Activated T-cell treated with anti-CD3 and anti-CD28 coated beads for 4 hours (primary cell): ENCODE measurements at places on chromosomes 7 and 10.

DNA sequence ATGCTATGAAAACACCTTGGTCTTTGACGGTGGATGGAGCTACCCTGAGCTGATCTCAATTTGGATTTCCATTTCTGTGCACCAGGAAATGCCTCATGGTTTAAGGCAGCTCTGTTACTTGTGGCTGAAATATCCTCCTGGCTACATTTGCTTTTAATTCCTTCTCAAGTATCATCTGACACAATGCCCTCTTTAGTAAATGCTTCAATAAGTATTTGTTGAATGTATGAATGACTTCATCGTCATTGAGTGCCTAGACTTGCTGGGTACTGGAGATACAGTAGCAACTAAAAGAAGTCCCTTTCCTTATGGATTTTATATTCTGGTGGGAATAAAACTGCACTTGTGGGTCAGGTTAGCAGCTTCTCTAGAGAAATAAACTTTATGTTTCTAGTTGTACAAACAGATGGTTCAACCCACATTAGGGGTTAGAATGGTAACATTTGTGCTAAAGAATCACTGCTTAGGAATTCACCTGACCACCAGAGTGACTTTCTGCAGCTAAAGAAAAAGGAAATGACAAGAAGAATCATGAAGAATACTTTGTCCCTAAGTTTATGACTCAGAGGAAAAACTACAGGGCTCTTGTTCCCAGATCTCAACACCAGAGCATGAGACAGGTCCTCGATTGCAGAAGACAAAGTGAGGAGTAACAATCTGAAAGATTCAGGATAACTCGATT, 21.8 kb upstream of the SMNDC1 start:
- DNase-seq = no peak

DNA sequence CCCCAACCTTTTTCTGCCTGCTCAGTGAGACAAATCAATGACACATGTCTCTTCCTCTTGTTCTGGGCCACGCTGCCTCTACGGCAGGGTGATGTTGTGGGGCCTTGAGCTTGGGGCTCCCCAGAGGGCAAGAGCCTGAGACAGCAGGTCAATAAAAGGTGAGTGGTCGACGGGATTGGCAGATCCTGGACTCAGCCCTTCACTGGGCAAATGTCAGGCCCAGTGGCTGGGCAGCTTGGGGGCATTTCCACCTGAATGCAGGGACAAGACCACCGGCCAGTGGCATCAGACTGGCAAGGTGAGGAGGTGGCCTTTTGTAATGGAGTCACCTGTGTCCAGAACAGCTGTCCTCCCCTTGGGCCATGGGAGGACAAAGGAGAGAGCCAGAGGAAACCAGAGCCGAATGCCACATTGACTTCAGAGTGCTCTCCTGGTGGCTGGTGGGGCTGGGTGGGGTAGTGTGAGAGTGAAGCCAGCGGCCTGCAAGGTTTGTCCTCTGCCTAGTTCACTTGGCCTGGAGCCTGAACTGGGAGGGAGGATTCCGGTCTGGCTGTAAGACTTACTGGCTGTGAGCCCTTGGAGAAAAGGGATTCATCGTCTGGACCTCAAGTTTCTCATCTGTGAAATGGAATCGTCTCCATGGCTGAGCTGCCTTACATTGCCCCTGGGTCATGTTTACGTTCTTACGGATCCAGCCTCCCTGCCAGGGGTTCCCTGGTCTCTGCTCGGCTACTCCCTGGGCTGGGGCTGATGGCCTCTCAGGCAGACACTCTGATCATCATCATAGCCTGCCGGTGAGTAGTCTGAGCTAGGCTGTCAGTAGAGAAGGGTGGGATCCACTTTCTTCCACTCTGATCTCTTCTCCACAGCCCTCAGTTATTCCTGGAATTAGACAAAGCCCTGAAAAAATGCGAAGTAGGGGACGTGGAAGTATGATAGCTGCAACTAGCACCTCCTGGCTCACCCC, 25.4 kb upstream of the CRHR2 start:
- no peak for DNase-seq

- no peak for DNase-seq
Observed at GRCh38 chr7:148849393-148850098, 34.5 kb downstream of the EZH2 start.

GRCh38 chr10:55704950-55705349, 656.1 kb downstream of the ZWINT start:
- no peak for DNase-seq

DNA sequence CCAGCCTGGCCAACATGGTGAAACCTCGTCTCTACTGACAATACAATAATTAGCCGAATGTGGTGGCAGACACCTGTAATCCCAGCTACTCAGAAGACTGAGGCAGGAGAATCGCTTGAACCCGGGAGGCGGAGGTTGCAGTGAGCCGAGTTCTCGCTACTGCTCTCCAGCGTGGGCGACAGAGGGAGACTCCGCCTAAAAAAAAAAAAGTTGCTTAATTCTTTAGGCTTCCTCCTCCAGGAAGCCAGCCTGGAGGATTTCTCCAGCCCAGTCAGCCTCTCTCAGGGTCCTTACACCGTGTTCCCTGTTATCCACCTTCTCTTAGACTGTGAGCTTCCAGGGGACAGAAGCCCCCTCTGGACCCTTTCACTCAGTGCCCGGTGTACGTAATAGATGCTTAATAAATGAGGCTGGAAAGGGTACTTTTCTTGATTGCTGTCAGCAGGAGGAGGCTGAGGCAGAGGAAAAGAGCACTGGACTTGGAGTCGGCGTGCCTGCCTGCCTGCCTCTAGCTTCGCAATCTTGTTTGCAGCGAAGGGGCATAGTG, 16.4 kb upstream of the NODAL start:
- no peak for DNase-seq

DNA sequence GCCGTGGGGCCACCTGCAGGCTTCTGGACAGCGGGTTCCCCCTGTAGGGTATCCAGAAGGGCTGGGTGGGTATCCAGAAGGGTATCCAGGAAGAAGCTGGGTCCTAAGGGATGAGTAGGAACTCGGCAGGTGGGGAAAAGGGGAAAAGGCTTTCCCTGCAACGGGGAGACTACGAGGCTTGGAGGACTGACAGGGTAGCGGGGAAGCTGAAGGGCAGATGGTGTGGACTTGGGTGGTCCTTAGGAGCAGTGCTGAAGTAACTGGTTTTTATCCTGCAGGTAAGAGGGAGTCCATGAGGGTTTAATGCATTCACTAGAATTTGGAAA, 525 bp downstream of the UBE2D4 start:
- DNase-seq = no peak

DNA sequence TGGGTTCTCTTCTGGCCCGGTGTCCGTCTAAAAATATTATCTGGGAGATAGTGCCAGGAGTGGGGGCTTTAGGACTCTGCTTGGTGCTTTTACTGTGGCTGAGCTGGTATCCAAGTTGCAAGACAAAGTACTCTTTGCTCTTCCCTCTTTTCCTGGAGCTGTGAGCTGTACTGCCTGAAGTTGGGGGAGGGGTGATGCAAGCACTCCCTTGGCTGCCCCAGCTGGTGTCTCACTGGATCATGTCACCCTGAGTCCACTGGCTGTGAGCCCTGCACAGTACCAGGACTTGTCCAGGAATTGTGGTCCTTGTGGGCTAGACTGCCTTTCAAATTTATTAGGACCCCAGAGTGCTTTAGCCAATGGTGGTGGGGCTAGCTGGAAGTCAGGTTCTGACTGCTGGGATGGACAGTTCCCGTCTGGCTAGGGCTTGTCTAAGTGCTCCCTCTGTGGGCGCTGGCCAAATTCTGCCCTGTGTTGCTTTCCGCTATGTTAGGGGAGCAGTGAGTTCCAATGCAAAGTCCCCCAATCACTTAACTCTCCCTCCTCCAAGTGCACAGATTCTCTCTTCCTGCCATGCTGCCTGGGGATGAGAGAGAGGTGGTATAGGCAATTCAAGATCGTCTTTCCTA, 13.1 kb downstream of the CC2D2B start:
- no peak for DNase-seq

DNA sequence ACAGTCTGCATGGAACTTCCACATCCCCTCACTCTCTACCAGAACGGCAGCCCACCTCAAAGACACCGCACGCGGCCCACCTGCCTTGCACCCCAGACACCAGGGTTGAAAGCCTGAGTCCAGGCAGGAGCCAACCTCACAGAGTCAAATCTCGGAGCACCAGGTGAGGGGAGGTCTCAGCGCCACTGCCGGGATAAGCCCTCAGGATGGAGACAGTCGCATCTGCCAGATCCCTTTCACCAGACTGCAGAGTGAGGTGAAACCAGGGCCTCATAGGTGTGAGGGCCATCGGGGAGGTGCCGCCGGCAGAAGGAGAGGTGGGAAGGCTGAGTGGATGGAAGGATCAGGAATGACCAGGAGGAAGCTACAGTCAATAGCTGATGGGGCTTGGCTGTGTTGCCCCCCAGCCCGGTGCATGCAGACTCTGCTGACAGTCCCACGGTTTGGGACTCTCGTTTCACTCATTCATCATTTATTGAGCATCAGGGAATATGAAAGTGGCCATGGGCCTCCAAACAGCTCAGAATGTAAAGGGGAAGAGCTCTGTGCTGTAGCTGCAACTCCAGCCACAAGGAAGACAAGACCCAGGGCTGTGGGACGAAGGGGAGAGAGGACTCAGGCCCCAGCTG, 315.0 kb downstream of the PTPRN2 start:
- no peak for DNase-seq

DNA sequence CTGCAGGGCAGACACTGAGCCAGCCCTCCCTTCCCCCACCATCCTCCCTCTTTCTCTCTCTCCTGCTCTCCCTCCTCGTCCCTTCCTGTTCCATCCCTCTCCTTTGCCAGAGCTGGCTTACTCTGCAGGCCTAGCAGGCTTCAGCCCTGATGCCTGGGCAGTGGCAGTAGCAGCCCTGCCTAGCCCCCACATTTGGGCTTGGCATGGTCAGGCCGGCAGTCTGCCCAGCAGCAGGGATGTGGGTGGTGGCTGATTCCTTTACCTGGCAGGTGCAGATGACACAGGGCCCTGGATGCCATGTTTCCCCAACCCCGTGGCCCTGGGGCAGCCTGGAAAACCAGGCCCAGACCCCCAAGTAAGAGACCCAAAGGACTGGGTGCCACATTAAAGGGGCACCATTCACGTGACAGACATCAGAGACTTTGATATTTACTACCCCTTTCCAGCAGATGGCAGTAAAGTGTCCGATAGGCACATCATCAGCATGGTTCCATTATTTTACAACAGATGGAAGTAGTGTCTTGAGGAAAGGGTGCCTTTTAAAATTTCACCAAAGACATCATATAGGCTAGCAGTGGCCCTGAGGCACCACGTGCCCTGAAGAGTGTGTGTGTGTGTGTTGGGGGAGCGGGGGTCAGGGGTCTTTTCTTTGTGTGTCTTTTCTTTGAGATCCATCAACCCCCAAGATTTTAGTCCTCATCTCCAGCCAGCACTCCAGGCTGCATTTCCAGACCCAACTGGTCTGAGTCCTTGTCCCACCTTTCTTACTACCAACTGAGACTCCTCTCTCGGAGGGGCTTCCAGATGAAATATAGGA, 5.9 kb downstream of the KCP start:
- no peak for DNase-seq

DNA sequence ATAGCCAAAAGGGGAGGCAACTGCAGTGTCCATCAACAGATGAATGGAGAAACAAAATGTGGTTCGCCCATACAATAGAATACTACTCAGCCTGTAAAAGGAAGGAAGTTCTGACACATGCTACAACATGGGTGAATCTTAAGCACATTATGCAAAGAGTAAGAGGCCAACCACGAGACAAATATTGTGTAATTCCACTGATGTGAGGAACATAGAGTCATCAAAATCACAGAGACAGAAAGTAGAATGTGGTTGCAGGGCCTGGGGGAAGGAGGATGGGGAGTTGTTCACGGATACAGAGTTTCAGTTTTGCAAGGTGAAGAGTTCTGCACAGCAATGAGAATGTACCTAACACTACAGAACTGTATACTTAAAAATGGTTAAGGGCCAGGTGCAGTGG, 13.7 kb upstream of the C10orf71 start:
- DNase-seq = no peak

- DNase-seq = no peak
Observed at GRCh38 chr10:77231884-77232610, 405.6 kb downstream of the KCNMA1 start.

- DNase-seq = no peak
Observed at GRCh38 chr10:26739071-26739631, 41.6 kb downstream of the PDSS1 start.

GRCh38 chr7:30932562-30932961, 20.9 kb downstream of the AQP1 start:
- DNase-seq = no peak

GRCh38 chr7:54560723-54561122, 18.5 kb downstream of the VSTM2A start:
- no peak for DNase-seq

GRCh38 chr10:96673318-96674099, 46.8 kb downstream of the PIK3AP1 start:
- DNase-seq = no peak

DNA sequence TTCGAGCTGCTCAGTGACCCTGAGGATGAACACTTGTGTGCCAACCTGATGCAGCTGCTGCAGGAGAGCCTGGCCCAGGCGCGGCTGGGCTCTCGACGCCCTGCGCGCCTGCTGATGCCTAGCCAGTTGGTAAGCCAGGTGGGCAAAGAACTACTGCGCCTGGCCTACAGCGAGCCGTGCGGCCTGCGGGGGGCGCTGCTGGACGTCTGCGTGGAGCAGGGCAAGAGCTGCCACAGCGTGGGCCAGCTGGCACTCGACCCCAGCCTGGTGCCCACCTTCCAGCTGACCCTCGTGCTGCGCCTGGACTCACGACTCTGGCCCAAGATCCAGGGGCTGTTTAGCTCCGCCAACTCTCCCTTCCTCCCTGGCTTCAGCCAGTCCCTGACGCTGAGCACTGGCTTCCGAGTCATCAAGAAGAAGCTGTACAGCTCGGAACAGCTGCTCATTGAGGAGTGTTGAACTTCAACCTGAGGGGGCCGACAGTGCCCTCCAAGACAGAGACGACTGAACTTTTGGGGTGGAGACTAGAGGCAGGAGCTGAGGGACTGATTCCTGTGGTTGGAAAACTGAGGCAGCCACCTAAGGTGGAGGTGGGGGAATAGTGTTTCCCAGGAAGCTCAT, 1.1 kb downstream of the DDIT4 start:
- no peak for DNase-seq

DNA sequence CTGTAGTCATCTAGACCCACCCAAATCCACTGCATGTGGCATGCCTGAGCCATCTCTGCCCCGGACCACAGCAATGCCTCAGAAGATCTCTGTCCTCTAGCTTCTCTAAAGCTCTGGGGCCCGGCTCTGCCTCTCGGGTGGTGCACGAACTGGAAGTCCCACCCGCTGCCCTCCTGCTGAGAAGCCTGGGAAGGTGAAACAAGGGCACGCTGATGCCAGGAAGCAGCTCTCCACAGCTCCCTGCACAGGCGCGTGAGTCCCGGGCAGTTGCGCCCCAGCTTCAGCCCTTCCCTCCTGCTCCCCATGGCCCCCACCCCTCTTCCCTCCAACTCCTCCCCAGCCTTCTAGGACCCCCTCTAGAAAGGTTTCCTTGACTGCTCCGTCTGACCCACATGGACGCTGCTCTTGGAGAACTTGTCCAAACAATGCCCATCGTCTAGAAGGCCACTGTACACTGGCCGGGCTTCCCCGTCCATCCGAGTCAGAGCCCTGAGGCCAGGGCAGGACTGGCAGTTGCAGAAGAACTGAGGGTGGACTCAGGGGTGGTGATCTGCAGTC, 12.8 kb downstream of the KCNH2 start:
- no peak for DNase-seq

GRCh38 chr10:132867801-132868644, 74.3 kb downstream of the CFAP46 start:
- no peak for DNase-seq
